ENCODE measurements at places on chromosomes 2 and 18.

- no peak for DNase-seq
These were observed 196.8 kb downstream of the LRRTM4 start for GRCh38 chr2:77325395-77325794.

DNA sequence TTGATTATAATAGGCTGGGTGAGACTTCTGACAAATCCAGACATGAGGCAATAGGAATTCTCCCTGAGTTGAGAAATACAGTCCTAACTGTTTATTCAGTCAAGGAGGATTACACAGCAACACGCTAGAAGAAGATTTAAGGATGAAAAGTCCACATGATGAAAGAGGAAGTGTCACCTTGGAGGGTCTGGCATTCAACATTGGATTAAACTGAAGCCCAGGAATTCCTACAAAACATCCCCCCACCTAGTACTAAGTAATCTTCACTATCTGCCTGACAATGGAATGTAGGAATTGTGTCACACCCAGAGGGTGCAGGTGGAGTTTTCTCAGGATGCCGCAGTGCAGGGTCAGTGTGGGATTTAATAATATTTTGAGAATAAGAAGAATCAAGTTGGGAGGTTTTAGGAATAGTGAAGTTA, 142.4 kb downstream of the SOCS6 start:
- no peak for DNase-seq

DNA sequence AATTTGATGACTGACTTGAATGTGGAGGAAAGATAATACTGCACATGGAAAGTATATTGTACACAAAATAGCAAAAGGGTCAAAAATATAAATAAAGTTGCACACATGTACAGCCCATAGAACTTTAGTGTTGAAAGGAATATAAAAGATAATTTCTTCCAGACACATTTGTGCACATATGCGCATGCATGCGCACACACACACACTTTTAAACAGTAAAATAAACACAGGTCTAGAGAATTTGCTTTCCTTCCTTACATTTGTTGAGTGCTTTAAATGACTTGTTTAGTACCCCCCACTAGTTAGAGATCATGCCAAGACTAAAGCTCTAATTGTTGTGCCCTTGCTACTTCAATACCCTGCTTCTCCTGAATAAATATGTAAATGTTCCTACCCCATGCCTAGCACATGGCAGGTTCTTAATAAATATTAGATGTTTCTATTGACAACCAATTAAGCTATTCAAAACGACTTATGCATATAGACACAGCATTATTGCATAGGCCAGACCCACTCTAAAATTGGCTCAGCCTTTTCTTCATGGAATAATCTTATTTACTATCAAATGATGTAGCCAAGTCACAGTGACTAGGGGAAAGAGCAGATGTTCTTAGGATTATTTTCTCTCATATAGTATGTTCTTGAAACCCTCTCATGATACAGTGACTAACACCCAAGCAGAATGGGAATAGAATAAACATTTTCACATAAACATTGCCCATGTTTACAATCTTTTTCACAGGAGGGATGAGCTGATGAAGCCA, 165.5 kb upstream of the ACVR2A start:
- no peak for DNase-seq

GRCh38 chr18:57502624-57503023, 67.5 kb downstream of the ONECUT2 start:
- no peak for DNase-seq

DNA sequence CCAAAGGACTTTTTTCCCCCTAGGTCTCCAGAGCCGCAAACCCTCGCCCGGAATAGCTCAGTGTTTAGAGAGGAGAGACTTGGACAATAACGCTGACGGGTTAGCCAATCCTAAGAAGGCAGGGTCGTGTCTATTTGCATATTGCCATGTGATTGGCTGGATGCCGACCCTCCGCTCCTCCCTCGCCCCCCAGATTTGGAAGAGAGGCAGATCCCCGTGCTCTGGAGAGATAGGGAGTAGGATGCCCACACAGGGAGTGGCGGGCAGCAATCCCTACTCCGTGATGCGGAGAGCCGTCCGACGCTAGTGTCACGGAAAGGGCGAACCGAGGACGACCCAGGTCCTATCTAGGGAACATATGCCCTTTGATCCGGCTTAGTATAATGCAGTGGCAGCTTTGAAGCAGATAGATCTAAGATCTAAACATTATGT, 1.4 kb downstream of the WNT6 start:
- no peak for DNase-seq

DNA sequence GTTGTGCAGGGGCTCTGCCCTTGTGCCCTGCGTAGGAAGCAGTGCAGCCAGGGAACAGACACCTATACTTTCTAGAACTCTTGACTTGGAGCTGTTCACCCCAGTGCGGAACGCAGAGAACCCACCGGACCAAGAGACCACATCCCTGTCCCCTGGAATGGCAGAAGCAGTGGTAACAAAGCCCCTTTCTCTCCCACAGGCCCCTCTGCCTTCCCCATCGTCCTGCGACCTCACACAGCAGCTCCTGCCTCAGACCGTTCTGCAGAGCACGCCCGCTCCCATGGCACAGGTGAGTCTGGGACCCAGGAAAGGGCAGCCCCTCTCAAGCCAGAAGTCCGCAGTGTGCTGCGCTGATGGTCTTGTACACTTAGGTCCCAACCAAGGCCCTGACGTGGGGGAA, 24.6 kb upstream of the RPL31 start:
- no peak for DNase-seq

DNA sequence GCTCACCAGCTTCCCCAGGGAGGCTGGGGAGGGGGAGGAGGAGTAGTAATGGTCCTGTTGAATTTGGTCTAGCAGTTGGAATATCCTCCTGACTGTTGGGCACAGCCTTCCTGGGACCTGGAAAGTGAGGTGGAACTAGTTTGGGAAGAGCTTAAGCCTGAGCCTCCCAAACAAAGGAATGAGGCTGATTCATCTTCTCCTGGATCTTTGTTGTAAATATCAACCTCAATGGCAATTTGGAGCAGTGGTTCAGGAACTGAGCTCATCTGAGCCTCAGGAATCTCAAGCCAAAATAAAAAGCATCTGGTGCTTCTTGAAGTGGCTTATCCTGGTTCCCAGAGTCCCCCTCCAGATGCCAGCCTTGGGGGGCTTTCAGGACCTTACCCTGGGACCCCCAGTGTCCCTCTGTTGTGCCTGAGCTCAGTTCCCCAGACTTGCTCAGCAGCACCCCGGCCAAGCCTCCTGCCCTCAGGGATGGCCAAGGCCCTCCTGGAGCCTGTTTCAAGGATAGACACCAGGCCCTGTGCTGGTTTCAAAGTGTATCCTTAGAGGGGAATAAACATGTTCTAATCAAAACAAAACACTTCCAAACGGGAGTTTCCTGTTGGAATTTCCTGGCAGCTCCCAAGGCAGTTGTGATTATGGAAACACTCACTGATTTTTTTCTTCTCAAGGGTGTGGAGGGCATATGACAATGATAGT, 112.6 kb downstream of the DDX1 start:
- DNase-seq: no peak

DNA sequence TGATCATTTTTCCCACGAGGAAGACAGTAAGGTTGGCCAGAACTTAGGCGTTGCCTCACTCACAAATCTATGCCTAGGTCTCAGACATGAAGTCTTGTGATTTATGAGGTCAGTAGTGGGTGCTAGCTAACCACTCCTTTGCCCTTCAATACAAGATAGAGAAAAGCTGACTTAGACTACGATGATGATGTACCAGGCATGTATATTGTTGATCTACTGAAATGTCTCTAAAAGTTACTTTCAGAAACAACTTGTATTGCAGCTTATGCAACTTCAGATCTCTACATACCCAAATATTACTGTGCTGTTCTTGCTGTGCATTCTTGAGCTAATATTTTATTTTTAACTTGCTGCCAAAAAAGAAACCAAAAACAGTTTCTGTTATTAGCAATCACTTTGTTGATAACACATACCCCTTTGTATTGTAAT, 30.6 kb downstream of the MAPRE2 start:
- DNase-seq: no peak

DNA sequence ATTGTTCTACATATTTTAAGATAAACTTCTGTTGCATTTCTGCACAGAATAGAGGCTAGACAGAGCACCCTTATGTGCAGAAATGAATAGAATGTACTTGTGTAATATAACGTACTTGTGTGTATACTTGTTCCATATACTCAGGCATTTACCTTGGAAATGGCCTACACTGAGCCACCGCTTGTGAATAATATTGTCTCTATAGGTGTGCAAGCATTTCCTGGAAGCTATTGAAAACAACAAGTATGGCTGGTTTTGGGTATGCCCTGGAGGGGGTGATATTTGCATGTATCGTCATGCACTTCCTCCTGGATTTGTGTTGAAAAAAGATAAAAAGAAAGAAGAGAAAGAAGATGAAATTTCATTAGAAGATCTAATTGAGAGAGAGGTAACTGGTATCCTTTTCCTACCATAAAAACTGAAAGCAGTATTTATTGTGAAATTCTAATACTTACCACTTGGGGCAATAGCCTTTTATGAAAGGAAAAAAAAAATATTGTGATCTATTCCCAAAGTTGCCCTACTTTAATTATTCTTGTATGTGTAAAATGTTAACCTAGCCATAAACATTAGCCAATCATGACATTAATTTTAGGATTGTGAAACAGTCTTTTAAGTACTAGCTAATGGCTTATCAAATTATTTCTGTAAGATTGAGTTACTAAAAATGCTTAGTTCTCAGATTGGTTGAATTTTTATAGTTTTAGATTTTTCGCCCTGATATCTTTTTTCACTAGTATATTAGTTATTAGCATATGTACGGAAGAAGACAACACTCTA, 18.0 kb downstream of the ZC3H15 start:
- no peak for DNase-seq

DNA sequence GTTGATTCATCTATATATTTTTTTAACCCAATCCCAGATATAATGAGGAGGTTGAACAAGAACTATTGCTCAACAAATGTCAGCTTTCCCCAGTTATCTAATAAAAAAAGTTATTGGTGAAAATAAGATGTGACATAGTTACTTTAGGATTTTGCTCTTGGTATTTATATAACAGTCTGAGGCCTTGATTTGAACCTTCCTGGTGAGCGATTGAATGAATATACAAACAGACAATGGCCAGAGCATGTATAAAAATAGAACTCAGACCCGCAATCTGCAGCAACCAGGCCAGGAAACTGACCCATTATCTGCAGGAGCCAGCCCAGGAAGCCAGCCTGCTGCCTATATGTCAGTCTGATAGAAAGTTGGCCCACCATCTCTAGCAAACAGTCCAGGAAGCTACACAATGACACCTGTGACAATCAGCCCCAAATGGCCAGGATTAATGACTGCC, 81.6 kb downstream of the HS6ST1 start:
- DNase-seq: no peak

DNA sequence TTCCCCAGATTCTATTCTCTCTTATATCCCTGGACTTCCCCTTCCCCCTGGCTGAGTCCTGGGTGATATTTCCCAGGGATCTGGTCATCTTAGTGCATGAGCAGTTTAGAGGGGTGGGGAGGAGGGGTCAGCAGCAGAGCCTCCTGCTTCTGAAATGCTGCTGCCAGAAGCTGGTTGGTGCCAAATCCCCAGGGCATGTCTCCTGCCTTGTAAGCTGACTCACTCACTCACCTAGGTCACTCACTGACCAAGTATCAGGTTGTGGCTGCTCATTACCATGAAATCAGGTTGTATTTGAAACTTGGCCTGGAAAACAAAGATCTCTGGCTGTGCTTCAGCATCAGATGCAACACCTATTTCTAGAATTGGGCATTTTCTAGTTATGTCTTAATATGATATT, 14.3 kb downstream of the GPR39 start:
- DNase-seq: no peak

DNA sequence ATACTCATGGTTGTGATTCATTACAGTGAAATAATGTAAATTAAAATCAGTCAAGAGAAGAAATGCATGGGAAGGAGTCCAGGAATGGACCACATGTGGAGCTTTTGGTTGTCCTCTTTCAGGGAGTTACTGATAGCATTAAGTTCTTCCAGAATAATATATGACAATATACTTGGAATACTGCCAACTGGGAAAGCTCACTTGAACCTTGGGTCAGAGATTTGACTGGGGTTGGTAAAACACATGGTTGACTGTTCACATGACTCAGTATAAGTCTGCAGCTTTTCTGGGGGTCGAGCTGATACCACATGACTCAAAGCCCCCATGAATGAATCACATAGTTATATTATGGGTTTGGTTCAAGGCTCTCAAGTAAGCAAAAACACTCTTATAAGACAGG, 1109.0 kb upstream of the CHAC2 start:
- no peak for DNase-seq

DNA sequence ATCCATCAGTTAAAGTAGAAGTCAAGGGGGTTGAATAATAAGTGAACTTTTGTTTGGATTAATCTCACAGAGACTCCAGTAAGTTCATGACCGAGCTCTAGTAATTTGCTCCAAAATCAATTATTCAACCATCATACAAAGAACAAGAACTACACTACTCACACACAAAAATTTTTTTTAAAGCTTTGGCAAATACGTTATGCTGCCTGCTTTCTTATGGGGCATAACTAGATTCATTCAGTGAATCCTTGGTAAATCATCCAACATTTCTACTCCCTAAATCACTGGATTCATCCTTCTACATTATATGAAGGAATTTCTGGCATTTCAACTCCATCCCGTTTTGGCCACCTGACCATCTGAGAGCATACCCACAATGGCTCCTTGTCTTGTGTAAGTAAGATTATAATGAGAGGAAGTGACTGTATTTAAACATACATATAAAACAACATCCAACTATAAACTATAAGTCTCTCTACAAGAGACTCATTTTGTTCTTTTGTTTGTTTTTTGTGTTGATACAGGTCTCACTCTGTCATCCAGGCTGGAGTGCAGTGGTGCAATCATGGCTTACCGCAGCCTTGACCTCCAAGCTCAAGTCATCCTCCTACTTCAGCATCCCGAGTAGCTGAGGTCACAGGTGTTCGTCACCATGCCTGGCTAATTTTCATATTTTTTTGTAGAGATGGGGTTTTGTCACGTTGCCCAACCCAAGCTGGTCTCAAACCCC, 144.2 kb upstream of the LRRTM4 start:
- no peak for DNase-seq

DNA sequence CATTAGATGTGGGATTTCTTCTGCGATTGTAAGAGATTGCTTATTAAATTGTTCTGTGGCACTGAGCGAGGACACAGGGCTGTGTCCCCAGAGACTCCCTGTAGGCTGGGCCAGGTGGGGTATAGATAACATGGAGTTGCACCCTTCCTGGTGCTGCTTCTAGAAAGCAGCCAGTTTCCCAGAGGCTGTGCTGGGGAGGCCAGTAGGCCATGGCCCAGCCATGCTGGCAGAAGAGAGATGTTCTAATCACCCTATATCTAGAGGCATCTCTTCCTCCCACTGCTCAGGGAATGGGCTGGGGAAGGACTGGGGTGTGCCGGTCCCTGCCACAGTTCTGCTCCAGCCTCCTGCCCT, 66.9 kb downstream of the HS1BP3 start:
- DNase-seq: no peak

DNA sequence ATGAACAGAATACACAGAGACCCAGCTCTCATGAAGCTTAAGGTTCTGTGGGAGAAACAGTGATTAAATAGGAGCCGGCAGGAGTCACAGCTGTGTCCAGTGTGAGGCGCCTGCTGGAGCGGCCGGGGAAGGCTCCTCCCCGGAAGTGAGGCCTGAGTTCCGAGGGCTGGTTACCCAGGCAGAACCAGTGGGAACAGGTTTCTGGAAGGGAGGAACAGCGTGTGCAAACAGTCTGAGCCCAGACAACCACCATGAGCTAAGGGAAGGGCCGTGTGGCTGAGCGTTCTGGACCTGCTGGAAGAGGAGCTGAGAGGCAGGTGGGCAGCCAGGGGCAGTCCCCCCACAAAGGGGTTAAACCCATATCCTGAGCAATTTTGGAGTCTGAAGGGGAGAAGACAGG, 26.0 kb upstream of the NPAS2 start:
- DNase-seq: no peak

Data from activated naive CD4-positive, alpha-beta T cell treated with anti-CD3 and anti-CD28 coated beads for 36 hours (primary cell).